DMS79 treated with DMSO at 0.1 percent for 48 hours (cell line): ENCODE measurements at places on chromosomes 13 and 19.

DNA sequence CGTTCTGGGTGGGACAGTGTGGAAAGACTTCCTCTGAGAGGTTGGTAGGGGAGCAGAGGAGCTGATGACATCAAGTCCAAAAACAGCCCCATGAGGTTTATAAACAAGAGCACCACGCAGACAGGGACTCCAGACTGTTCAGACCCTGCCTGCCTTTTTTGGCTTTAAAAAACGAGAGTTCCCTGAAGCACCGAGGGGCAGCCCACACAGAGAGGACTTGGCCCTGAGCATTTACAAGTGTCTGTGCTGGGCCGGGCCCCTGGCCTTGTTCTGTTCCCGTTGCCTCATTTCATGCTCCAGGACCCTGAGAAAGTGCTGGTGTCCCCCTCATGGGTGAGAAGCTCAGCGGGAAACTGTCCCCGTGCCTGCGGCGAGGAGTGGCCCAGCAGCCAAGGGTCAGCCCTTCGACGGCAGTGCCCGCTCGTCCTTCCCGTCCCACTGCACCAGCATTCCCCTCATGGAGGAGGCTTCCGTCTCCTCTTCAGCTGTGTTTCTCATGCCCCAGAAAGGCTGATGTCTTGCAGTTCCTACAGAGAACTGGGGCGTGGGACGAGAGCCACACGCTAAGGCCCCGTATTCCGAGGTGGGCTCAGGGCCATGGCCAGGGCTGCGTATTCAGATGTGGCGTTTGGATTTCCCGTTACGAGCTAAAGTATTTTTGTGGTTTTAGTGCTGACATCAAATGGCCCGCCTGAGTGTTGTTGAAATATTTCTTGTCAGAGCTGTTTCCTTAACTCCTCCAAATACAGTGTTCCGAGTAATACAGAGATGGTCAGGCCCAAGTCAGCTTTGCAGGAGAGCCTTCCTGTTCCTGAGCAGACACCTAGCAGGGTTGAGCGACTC is 93.5 kb downstream of the ATP11A start:
- DNase-seq = no peak

GRCh38 chr13:24063281-24063877 is 97.1 kb upstream of the SPATA13 start:
- DNase-seq = peak; percentile 71

GRCh38 chr13:53191091-53191490 is 162.5 kb downstream of the OLFM4 start:
- no peak for DNase-seq

DNA sequence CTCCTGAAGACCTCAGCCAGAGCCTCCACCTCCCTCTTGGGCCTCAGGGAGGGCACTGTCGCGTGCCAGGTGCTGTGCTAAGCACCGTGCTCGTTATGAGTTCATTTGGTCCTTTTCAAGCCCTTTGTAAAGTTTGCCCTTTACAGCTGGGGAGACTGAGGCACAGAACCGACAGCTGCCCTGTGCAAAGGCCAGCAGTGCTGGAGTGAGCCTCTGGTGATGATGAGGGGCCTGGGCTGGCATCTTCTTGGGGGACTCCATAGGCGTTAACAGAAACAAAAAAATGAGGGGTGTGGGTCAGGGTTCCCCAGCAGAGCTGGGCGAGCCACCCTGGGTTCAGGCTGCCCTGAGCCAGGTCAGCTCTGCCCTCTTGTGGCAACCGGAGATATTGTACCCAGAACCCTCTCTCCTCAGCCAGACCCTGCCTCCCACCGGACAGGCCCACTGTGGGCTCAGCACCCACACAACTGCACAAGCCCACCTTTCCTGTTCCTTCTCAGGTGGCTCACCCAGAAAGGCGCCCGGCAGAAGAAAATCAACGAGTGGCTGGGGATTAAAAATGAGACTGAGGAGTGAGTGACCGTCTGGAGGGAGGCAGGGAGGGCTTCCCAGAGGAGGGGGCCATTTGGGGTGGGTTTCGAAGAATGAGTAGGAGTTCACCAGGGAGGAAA is 5.5 kb upstream of the IFI30 start:
- DNase-seq = no peak

GRCh38 chr19:35693835-35694599 is 10.3 kb upstream of the ZBTB32 start:
- peak; percentile 83 for DNase-seq

DNA sequence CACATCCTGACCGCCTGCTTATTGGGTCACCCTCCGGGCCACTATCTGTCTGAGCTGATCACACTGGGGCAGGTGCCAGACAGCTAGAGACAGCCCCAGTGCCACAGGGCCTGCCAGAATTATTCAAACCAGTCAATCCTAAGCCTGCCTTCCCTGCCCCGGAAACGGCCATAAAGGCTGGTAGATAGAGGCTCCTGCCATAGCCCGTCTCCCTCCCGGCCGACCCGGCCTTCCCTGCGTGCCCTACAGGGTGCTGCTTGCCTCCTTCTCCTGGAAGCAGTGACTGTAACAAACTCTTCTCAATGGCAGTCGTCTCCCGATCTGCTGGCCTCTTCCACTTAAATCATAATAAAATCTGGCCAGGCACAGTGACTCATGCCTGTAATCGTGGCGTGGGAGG is 158.6 kb upstream of the SOX1 start:
- DNase-seq = no peak

DNA sequence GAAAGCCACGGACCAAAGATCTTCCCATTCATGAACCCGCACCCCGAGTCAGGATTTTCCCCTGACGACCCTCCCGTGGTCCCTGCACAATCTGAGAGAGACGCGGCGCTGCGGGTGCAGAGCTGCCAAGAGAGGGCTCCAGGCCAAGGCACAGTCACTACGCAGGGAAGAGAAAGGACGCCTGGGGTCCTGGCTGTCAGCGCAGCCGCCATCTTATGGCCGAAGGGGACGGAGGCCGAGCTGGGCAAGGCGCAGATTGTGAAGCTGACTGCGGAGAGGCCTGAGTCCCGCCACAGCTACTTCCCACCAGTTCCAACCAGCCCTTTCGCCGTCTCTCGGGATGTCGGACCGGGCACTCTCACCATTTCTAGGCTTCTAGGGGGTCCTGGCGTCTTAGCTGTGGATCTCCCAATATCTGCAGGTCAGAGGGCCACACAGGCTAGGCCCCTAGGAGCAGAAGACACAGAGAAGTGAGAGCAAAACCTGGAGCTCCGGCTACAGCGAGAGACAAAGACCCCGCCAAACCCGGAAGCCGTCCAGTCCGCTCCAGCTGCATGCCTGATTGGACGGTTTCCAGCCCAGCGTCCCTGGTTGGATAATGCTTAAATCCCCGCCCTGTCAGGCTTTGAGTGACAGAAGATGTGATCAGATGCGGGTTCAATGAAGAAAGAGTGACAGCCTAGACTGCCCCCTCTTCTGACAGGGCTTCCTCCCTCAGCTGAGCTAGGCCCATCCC is at the start of gene ZNF100:
ZNF100 (minus strand) TSS at position 515 of the 736 bp plus-strand sequence; CDS start at position 365, 150 bp downstream.
- peak; percentile 94 for DNase-seq

- DNase-seq = no peak
These were observed 486.4 kb downstream of the TSHZ3 start for GRCh38 chr19:30862876-30863275.

DNA sequence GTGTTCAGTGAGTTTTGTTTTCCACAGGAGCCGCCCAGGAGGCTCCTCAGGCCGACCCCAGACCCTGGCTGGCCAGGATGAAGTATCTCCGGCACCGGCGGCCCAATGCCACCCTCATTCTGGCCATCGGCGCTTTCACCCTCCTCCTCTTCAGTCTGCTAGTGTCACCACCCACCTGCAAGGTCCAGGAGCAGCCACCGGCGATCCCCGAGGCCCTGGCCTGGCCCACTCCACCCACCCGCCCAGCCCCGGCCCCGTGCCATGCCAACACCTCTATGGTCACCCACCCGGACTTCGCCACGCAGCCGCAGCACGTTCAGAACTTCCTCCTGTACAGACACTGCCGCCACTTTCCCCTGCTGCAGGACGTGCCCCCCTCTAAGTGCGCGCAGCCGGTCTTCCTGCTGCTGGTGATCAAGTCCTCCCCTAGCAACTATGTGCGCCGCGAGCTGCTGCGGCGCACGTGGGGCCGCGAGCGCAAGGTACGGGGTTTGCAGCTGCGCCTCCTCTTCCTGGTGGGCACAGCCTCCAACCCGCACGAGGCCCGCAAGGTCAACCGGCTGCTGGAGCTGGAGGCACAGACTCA is 12.9 kb downstream of the B3GNT3 start:
- DNase-seq = no peak

- DNase-seq = no peak
These were observed 1432.4 kb downstream of the UQCRFS1 start for GRCh38 chr19:27780367-27781075.

DNA sequence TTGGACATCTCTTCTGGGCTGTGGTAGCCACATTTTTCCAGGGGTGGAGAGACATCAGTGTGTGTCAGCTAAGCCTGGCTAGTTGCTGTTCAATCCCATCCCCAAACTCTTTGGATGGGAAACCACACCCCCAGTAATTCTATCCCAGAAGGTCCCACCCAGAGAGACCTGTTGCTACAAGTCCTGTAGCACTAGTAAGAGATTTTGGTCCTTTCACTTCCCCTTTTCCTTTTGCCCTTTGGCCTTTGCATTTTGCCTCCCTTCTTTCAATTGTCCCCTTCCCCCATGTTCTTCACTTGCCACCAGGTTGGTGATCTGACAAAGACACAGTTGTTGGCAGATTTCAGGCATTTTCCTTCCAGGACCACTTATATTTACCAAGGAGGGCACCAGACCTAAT is 3.8 kb downstream of the CBY2 start:
- no peak for DNase-seq

GRCh38 chr19:52896431-52897137 is 851 bp downstream of the ZNF320 start:
- peak; percentile 35 for DNase-seq

- no peak for DNase-seq
These were observed 11.8 kb downstream of the TGFB1 start for GRCh38 chr19:41341669-41342490.

GRCh38 chr13:76955193-76955592 is 6.9 kb downstream of the ACOD1 start:
- DNase-seq = no peak

GRCh38 chr13:44293908-44294735 is 79.5 kb upstream of the SERP2 start:
- DNase-seq = no peak

GRCh38 chr13:46295491-46296114 is 83.9 kb downstream of the LRRC63 start:
- no peak for DNase-seq

DNA sequence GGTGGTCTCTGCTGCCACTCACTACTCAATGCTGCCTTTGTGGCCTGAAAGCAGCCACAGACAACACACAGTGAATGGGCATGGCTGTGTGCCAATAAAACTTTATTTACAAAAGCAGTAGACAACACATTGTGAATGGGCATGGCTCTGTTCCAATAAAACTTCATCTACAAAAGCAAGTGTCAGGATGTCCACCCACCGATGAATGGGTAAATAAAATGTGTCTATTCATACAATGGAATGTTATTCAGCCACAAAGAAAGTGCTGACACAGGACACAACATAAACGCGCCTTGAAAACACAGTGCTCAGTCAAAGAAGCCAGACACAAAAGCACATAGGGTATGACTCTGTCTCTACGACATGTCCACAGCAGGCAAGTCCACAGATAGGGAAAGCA is 20.1 kb downstream of the ZSCAN5A start:
- DNase-seq = peak; percentile 13

GRCh38 chr13:43156916-43157315 is 133.5 kb downstream of the DNAJC15 start:
- DNase-seq = no peak

DNA sequence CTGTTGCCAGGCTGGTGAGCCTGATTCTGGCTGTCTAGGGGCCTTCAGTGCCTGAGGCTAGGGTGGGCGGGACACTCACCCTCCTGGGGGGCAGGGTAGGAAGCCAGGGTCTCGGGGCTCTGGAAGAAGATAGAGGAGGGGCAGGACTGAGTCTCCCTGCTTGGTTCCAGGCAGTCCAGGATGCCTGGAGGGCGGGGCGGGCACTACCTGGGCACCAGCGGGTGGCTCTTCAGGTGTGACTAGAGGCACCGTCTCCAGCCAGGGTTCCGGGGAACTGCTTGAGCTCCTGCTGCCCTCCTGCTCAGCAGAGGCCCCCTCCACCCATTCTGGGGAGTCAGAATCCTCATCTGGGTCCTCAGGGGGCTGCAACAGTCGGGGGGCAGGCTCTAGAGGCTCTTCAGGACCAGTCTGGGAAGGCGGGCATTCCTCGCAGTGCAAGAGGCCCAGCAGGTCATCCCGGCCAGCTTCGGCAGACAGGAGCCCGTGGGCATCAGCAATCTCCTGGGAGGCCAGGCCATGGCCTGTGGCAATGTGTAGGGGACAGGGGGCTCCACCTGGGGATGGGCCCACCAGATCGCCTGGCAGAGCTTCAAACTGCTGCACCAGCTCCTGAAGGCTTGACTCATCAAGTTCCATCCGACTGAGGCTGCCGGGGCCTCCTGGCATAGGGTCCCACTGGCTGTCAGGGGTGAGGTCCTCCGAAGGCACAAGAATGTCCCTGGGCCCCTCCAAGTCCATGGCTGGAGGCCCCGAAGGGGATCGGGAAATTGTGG is 1.8 kb downstream of the APBA3 start:
- DNase-seq = no peak

- no peak for DNase-seq
These were observed 13.5 kb upstream of the ZNF563 start for GRCh38 chr19:12346896-12347295.

DNA sequence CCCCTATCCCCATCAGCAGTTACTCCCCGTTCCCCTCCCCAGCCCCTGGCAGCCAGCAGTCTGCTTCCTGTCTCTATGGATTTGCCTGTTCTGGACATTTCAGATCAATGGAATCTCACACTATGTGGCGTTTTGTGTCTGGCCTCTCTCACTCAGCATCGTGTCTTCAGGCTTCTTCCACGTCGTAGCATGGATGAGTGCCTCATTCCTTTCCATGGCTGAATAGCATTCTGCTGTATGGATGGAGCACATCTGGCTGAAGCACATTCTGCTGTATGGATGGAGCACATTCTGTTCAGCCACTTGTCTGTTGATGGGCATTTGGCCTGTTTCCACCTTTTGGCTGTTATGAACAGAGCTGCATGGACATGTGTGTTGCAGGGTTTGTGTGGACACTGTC is 29.5 kb downstream of the CRTC1 start:
- no peak for DNase-seq

- DNase-seq = no peak
These were observed 649.2 kb downstream of the DACH1 start for GRCh38 chr13:71217827-71218226.

DNA sequence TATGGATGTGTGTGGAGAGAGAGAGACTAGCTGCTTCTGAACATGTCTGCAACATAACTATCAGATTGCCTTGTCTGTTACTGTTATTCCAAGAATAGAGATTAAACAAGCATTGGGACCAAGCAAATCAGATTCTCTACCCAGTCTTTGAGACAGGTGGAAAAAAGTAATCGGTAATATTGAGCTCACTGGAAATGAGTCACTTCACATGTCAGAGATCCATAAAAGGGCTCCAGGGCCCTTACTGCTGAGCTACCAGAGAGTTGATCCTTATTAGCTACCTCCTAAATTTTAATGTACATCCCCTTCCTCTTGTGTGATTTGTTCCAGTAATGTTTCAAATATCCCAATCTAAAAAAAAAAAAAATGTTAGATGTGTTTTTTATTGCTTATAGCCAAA is 2118.0 kb downstream of the PCDH9 start:
- no peak for DNase-seq

- no peak for DNase-seq
These were observed 47.9 kb downstream of the MICU2 start for GRCh38 chr13:21556051-21556450.

- no peak for DNase-seq
These were observed 8.6 kb downstream of the GSK3A start for GRCh38 chr19:42233678-42234292.
